ENCODE measurements at places on chromosomes 2 and 18.

- no peak for DNase-seq
Measured at GRCh38 chr18:68418881-68419280, 296.0 kb downstream of the TMX3 start.

GRCh38 chr2:148167241-148167766 is 146.4 kb downstream of the MBD5 start:
- no peak for DNase-seq

GRCh38 chr2:20169796-20170703 is 54.9 kb downstream of the SDC1 start:
- no peak for DNase-seq

- peak; percentile 93 for DNase-seq
Measured at GRCh38 chr2:31233741-31234682, at the start of gene EHD3. EHD3 (plus strand) TSS chr2:31234152; CDS start chr2:31234622, 470 bp downstream.

- no peak for DNase-seq
Measured at GRCh38 chr2:213175673-213176247, 24.3 kb upstream of the IKZF2 start.

Measured in femur (tissue), 1 donor.